NK-92 treated with Interleukin-12 subunit alpha and Interleukin-12 subunit beta, amount 100 ng/mL, for 24 hours (cell line): ENCODE measurements at places on chromosomes 6 and 20.

- no peak for DNase-seq
Observed at GRCh38 chr20:62846166-62846890, 15.3 kb downstream of the TCFL5 start.

DNA sequence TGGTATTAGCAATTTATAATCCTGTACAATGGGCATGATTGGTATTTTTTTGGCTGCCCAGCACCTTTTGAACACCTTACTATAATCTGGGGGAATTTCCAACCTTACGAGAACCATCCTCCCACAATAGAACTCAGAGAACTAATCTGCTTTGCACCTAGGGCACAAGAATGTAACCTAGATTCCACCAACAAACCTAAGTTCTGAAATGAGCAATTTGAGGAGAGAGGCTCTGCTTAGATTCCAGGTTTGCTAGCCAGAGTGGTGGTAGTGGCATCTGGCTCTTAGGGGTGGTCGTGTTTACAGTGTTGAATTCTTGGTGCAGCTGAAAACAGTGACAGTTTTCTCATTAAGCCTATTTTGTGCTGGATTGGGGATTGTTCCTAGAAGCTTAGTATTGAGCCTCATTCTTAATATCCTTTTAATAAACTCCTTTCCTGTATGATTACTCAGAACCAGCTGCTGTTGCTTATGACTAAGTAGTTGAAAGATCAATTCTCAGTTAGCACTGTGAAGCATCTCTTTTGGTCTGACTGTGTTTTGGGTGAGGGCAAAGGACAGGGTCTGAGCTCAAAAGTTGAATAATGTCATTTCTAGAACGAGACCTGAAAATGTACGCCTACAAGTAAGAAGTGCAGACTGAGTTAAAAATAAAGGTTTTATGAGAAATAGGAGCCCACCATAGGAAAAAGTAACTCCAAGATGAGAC is 385.6 kb downstream of the CDKAL1 start:
- no peak for DNase-seq

DNA sequence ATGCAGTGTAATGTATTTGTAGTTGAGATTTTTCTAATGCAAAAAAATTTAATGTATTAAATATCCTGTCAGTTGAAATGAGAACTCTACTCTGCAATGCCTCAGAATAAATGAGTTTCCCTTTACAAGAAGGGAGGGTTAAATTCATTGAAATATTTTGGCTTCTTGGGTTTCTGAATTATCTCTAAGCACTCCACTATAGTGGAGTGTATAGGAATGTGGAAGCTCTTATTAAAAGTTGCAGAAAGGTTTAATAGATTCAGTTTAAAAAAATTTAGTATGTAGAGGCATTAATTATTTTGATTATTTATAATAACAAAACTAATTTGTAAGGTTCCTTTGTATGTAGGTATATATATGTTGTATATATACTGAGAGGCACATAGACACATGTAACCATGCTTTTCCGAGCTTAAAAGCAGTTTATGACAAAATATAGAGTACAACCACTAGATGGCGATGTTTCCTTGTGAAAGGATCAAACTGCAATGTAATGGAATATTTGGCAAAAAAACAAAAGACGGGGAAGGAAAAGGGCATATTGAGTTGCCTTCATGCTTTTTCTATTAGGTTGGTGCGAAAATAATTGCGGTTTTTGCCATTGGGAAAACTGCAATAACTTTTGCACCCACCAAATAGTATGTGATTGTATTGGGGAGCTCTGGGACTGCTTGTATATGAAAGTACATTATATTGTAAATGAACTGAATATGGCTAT is 144.2 kb downstream of the MYO6 start:
- DNase-seq = no peak

DNA sequence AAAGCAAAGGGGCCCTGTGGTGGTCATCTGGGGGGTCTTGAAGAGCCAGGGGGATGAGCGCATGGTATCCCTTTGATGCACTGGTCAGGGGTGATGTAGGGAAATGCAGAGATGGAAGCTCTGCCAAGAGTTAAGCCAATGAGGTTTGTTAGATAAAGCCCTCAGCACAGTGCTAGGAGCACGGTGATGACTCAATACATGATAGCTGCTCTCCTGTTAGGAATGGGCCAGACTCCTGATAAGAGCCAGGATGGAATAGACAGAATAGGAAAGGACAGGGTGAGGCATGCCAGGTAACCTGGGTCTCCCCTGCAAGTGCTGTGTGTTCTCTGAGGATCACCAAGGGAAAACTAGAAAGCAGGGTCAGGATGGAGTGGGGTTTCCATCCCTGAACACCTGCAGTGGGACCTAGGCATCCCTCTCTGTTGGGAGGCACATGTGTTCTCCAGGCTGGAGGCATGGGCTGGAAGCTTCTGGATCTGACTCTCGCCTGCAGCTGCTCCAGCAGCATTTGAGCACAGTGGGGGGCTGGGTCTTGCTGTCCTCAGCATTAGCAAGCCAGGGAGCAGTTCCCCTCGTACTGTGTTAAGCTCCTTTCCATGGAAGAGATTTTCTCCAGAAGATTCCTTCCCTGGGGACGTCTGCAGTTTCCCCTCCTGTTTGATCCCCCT is 71.8 kb upstream of the TIAM2 start:
- no peak for DNase-seq
